ENCODE measurements at places on chromosomes 13 and 19. TPM values are rescaled to one million over a fixed set of nuclear protein-coding genes. Genes with fewer than 3 reads are reported as not detected.

DNA sequence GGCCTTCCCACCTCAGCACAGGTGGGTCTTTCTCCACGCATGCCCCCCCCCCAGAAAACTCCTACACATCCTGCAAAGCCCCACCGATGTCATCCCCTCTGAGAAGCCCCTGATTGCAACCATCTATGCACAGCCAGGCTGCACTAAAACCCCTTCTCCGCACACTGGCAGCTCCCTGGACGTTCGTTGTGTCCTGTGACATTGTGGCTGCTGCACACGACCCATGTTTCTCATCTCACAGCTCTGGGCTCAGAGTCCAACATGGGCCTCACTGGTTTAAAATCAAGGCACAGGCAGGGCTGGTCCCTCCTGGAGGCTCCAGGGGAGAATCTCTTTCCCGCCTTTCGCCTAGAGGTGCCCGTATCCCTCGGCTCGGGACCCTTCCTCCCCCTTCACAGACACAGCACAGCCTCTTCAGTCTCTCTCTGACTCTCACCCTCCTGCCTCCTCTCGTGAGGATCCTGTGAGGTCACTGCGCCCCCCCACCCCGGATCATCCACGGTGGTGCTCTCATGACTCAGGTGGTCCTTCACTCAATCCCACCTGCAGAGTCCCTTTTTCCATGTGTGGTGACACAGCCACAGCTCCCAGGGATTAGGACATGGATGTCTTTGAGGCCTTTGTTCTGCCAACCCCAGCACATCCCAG lies 71.2 kb downstream of the GADD45B start:
- DNase-seq, result peak; percentile 50

DNA sequence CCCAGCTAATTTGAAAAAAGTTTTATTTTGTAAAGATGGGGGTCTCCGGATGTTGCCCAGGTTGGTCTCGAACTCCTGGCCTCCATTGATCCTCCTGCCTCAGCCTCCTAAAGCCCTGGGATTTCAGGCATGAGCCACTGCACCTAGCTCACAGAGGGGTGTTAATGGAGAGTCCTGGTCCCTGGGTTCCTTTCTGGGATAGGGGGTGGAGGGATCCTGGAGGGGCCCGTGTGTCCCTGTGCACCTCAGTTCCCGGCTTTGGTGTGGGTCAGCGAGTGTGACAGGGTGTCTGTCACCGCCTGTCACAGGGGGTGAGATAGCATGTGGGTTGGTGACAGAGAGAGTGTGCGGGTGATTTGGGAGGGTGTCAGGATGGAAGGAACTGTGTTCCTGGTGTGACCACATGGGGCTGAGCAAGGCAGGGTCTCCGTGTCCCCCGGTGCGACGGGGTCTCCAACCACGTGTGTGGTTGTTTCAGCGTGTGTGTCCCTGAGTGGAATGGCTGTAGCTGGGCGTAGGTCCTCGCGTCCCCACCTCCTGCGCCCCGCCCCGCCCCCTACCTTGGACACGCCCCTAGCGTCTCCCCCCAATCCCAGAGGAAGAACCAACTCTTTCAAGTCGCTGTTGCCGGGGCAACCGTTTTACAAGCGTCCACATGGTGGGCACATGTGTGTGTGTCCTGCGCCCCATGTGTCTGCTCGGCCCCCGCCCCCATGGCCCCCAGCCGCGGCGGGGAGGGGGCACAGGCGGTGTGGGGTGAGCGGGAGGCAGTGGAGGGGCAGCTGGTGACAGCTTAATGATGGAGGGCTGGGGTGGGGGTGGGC lies 2.9 kb upstream of the NRTN start:
- no peak for DNase-seq

DNA sequence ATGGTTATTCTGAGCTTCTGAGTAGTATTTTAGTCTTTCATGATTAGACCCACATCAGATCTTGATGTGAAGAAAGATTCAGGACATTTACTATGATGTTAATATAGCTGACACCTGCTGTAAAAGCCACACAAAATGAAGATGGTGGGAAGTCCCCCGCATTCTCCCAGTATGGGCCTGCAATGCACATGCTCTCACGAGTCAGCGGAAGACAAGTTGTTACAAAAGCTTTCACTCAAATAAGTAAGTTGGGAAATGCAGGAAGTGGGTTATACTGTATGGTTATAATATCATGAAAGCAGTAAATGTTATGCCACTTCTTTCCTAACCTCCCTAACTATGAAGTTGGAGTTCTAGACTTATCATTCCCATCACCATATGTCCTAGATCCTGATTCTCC lies 171.9 kb downstream of the KLF5 start:
- no peak for DNase-seq

DNA sequence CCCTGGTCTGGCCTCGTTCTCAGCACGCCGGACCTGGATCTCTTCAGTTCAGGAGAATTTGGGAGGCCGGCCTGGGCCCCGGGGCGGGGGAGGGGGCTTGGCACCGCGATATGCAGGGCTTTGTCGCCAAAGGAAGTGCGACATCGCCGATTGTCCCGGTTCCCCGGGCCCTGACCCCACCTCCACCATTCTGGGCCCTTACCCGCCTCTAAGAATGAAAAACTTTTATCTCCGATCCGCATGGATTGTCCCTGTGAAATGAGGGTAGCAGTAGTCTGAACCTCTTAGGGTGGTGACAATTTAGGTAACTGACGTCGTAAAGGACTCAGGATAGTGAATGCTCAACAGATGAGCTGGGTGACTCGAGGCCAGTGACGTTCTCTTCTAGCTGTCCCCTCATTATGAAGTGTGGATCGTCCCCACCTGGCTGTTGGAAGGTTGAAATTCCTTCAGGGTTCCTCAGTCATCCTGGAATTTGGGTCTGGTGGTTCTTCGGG lies 650 bp downstream of the DDA1 start:
- no peak for DNase-seq

DNA sequence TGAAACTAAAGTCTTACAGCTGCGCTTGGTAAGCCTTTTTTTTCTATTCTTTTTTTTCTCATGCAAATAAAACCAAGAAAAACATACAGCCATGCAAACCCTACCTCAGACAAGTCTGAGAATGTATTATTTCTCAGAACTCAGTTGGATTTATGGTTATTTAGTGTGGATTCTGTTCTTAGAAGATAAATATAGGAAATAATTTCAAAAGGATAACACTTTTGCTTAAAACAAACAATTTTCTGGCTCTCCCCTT lies 40.7 kb upstream of the TNFSF11 start:
- DNase-seq, result no peak

GRCh38 chr13:30844548-30845296 lies 61.3 kb upstream of the MEDAG start:
- no peak for DNase-seq

GRCh38 chr13:29605860-29606526 lies 10.5 kb upstream of the SLC7A1 start:
- no peak for DNase-seq

GRCh38 chr19:46225558-46226004 lies 4.0 kb upstream of the IGFL1 start:
- DNase-seq, result no peak

- peak; percentile 81 for DNase-seq
Observed at GRCh38 chr19:36151144-36152018, 866 bp downstream of the COX7A1 start.

DNA sequence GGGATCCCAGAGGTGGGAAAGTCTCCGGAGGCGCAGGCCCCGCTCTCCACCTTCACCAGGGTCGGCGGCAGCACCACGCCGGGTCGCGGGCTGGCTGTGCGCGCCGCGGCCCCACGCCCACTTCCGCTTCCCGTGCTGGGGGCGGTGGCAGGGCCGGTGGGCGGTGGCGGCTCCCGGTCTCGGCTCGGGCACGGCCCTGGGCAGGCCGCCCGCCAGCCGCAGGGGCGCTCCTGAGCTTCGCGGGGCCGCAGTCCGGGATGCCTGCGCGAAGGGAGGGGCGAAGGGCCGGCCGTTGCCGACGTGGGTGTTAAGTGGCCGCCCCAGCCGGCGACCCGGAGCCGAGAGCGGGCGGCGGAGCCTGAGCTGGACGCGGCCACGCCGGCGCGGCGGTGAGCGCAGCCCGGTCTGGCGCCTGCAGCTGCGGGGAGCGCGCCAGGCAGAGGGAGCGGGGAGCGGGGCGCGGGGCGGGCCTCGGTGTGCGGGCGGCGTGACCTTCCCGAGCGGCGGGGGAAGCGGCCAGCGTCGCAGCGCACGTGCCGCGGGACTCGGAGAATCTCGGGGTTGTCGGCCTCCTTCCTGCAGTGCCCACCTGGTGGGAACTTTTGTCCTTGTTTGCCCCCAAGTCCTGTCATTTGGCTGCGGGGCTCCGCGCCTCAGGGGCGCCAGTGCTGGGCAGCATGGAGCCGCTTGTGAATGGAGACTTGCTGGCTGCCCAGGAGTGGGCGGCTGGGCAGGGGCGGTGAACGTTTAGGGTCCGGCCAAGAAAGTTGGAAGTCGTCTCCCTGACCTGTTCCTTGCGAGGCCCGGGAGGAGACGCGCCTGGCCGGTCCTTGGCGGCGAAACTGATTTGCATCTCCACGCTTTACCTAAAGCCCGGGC lies at the start of gene SLC25A15:
Gene SLC25A15, plus strand, starts transcription at position 337 of the 879 bp plus-strand sequence. CDS start 3,616 bp downstream, outside the sequence.
- DNase-seq, result peak; percentile 95

TMEM86B gene
- 7.5 TPM for total RNA-seq

CEACAM3 gene
- total RNA-seq, result 19.0 TPM

F7 gene
- total RNA-seq, result not detected

FFAR1 gene
- total RNA-seq, result 0.26 TPM

ZNF606 gene
- total RNA-seq, result 16.9 TPM

ASPDH gene
- not detected for total RNA-seq
